T-helper 1 cell treated with Interleukin-12 subunit alpha and Interleukin-12 subunit beta and Interleukin-4 antibody, amounts not matched to agents 30 ng/mL and 1 ng/mL, for 36 hours (primary cell): ENCODE measurements at places on chromosomes 2 and 18. TPM values are rescaled to one million over a fixed set of nuclear protein-coding genes. Genes with fewer than 3 reads are reported as not detected.

The SCN1A gene
- not detected in 2 replicates for total RNA-seq

The SDC1 gene
- total RNA-seq = 0.22 TPM in 1 of 2 replicates, not detected in the other

The CHST10 gene
- total RNA-seq = 4.2 TPM in 2 replicates

The DNAJC5G gene
- total RNA-seq = not detected in 2 replicates

The MAP2 gene
- total RNA-seq = not detected in 2 replicates

The UNC80 gene
- total RNA-seq = not detected in 2 replicates

The DAPL1 gene
- not detected in 2 replicates for total RNA-seq

The DSC2 gene
- not detected in 2 replicates for total RNA-seq

The CIAO1 gene
- total RNA-seq = 84.7 and 87.0 TPM in 2 replicates

The NPPC gene
- total RNA-seq = not detected in 2 replicates

The SERPINB10 gene
- not detected in 2 replicates for total RNA-seq

The DYNAP gene
- not detected in 2 replicates for total RNA-seq

The PKDCC gene
- not detected in 2 replicates for total RNA-seq

The AMER3 gene
- total RNA-seq = not detected in 2 replicates

The IL1F10 gene
- total RNA-seq = not detected in 2 replicates

The KANSL3 gene
- 64.0 and 66.0 TPM in 2 replicates for total RNA-seq

The MBD1 gene
- 100 and 111 TPM in 2 replicates for total RNA-seq

The MSTN gene
- total RNA-seq = 0.07 TPM in 1 of 2 replicates, not detected in the other

The FOXI3 gene
- total RNA-seq = not detected in 2 replicates

The PAX3 gene
- total RNA-seq = not detected in 2 replicates

The IL36G gene
- total RNA-seq = 0.29 TPM in 1 of 2 replicates, not detected in the other

The THSD7B gene
- total RNA-seq = not detected in 2 replicates

The FOXD4L1 gene
- 0.10 and 0.24 TPM in 2 replicates for total RNA-seq

The ZBTB7C gene
- total RNA-seq = 0.81 and 0.98 TPM in 2 replicates

The PSMA8 gene
- 0.25 and 0.27 TPM in 2 replicates for total RNA-seq

The ZNF236 gene
- 21.8 and 23.7 TPM in 2 replicates for total RNA-seq

The C2orf69 gene
- 15.9 and 16.4 TPM in 2 replicates for total RNA-seq

The SLC5A7 gene
- total RNA-seq = not detected in 2 replicates

The TDRD15 gene
- total RNA-seq = not detected in 2 replicates

The GREB1 gene
- total RNA-seq = 0.12 and 0.27 TPM in 2 replicates

The SERPINB4 gene
- total RNA-seq = not detected in 2 replicates

The COL4A4 gene
- not detected in 2 replicates for total RNA-seq

The MAL gene
- 791 and 797 TPM in 2 replicates for total RNA-seq

The FOSL2 gene
- 26.1 and 32.4 TPM in 2 replicates for total RNA-seq

The UGT1A4 gene
- total RNA-seq = not detected in 2 replicates

The POMC gene
- total RNA-seq = 3.4 and 4.6 TPM in 2 replicates

The CFAP65 gene
- total RNA-seq = not detected in 2 replicates

The MTCL1 gene
- total RNA-seq = 0.42 and 0.56 TPM in 2 replicates
